CD4-positive, alpha-beta memory T cell (primary cell): ENCODE measurements at places on chromosomes 11 and 22.
A peak's percentile ranks its signal among the peaks of the same experiment; 100 is the strongest.

- DNase-seq, result no peak
Observed at GRCh38 chr11:75721852-75722668, 4.4 kb downstream of the MOGAT2 start.

DNA sequence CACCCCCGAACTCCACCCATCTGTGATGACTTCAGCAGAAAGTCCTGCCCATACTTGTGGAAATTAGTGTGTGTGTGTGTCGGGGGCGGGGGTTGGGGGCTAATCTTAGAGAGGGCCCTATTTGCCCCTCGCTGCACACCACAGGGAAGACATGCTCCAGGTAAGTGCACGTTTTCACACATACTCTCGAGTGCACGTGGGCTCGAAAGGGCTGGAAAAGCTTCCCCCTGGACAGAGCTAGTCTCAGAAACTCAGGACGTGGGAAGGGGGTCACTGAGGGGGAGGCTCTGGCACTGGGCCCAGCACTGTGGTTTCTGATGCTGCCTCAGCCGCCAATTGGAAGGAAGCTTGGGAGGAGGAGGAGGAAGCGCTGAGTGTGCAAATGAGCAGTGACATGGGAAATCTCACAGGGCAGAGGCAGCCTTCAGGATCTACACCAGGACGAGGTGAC lies 40.7 kb upstream of the CD82 start:
- no peak for DNase-seq

GRCh38 chr11:134407321-134407828 lies 4.7 kb downstream of the B3GAT1 start:
- DNase-seq, result no peak

- DNase-seq, result no peak
Observed at GRCh38 chr11:19676475-19677380, 35.9 kb upstream of the NAV2 start.

DNA sequence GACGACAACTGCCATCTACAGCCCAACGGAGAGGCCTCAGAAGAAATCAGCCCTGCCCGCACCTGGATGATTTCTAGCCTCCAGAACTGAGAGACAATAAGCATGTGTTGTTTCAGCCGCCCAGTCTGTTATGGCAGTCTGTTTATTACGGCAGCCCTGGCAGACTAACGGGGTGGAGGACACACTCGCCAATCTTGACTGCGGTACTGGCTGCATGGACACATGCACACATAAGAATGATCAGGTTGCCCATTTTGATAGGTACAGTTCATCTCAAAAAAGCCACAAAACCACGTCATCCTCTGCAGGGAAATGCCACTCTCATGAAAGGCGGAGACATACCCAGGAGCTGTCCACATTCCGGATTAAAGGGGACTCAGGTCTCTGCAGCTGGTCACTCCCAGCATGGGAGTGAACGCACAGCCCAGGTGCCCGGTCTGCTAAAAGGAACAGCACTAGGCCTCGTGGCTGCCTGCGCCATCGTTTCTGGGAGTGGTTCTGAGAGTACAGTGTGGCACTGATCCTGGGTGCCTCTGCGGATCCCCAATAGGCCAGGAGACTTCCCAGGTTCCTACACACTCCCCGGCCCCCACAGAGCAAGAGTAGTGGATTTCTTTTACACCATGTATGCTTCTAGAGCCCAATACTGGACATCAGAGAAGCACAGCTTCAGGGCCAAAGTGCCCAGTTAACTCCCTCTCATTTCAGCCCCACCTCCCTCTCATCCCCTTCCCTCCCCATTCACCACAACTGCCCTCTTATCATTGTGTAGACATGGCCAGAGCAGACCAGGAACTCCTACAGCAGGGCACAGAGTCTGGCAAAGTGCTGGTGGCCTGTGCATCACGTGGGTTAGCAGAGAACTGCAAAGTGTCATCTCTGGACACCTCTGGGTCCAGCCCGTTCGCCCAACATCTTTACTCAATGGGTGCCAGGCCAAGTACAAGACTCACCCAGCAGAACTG lies 11.7 kb upstream of the COMT start:
- no peak for DNase-seq

DNA sequence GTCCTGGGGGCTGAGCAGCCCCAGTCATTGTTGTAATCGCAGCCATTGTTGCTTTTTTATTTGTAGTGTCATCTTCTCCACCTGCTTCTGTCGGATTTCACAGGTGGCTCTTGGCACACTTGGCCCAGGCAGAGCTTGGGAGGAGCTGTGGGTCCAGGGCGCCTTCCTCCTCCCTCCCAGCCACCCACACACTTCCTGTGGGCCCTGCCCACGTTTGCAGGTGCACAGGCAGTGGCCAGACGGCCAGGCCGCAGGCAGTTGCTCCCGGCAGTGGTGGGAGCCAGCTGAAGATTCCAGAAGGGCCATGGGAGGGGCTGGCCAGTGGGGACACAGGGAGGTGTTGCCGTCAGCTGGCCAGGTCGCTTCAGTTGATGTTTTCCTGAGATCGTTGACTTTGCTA lies 1191.9 kb downstream of the BRD1 start:
- no peak for DNase-seq

DNA sequence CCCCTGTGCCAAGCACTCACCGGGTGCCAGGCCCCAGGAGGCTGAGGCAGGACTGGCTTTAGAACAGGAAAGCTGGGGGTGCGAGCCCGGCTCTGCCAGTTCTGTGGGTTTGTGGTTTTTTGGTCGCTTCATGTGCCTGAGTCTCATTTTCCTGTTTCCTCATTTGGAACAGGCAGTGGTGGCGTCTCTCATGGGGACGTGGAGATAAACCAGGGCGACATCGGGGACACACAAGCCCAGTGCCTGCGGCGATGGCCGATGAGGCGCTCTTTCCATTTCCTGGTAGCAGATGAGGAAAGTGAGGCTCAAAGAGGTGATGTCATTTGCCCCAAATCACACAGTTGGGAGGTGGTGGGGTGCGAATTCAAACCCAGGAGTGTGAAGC lies 20.8 kb upstream of the CHKA start:
- no peak for DNase-seq

DNA sequence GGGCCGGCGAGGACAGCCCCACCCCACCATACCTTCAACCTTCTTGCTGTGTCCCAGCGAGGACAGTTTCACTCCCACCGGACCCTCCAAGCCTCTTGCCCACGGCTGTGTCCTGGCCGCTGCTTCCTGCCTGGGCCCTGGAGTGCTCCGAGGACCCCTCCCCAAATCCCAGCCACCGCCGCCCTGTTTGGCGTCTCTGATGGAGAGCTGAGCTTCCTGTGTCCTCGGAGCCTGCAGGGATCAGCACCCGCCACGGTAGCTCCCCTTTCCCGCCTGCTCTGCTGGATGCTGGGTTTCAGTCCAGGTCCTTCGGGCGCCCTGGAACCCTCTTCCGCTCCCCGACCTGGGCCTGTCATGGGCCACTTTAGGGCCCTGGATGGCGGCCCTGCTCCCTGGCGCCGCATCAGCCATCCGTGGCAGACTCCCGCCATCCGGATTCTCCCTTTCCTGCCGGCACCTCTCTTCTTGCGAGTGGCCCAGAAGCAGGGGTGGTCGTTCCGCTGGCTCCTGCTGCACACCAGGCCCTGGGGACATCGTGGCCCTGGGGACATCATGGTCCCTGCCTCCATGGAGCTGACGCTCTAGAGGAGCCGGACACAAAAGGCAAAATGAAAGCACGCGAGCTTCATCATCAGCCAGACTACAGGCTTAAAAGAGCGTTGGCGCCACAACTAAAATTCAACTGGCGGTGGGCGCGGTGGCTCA lies 34.3 kb upstream of the GAL start:
- DNase-seq, result no peak

DNA sequence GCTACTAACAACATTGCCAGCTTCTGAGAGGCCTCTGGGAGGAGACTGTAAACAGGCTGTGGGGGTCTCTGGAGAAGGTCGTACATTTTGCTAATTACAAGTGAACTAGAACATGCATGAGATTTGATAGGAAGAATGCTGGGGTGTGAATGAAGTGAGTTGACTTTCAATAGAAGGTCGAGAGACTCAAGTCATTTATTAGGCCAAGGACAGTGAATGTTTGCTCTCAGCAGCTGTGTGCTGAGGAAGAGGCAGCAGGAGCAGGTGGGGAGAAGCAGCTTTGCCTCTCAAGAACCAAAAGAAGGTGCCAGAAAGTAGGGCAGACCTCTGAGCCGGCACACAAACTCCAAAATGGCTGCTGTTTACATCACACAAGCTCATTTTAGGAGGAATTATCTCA lies 91.7 kb downstream of the PIWIL4 start:
- no peak for DNase-seq

DNA sequence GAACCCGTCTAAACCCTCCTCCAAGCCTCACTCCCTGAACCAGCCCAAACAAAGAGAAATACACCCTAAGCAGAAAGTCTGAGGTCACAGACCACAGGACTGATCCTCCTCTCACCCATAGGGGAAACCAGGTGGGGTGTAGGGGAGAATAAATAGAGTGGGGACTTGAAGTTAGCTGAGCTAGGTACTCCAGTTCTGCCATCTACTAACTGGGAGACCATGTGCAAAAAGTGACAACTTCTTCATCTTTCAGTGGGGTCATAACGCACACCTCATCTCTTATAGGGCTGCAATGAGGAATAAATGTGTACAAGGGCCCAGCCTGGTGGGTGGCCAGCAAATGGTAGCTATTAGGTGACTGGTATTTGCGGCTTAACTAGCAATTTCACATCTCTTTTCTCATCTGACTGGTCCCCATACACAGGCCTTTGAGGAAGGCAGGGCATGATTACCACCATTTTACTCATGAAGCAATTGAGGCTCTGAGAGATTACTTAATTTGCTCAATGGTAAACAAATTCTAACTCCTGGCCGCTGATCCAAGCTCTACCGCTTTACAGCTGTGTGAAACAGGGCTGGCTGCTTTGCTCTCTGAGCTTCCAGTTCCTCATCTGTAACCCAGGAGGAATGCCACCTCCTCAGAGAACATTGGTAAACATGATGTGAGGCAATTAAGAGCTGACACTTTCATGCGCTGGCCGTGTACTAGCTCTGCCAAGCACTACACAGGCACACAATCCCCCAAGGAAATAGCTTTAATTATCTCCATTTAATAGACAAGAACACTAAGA lies 16.6 kb downstream of the TBC1D10A start:
- DNase-seq, result peak; percentile 56

- DNase-seq, result no peak
Observed at GRCh38 chr22:29331213-29331612, 15.7 kb upstream of the RASL10A start.

GRCh38 chr11:96012086-96012824 lies 88.3 kb upstream of the MTMR2 start:
- peak; percentile 75 for DNase-seq

GRCh38 chr22:33952776-33953175 lies 32.5 kb upstream of the LARGE1 start:
- DNase-seq, result no peak

GRCh38 chr11:119763071-119763728 lies 34.2 kb upstream of the NECTIN1 start:
- DNase-seq, result no peak

GRCh38 chr11:17272801-17273200 lies 3.7 kb upstream of the NUCB2 start:
- DNase-seq, result no peak

- no peak for DNase-seq
Observed at GRCh38 chr22:25510876-25511275, 53.6 kb upstream of the GRK3 start.

- DNase-seq, result no peak
Observed at GRCh38 chr11:64803846-64804345, 882 bp upstream of the MAP4K2 start.

DNA sequence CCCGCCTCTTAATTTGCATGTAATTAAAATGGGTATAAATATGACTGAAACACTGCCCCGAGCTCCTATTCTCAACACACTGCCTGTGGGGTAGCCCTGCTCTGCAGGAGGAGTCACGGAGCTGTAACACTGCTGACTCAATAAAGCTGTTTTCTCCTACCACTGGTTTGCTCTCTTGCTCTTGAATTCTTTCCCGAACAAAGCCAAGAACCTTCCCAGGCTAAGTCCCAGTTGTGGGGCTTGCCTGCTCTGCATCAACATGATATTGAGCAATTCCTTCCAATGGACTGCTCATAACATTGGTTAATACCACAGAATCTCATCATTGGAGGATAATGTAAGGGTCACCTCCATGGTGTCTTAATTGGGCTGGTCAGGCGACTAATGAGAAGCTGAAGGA lies 114.4 kb downstream of the FBXO7 start:
- DNase-seq, result no peak
